Neural crest cell (in vitro differentiated cells): ENCODE measurements at places on chromosomes 3 and 15.

- no peak for DNase-seq
These were observed 16.5 kb downstream of the PODXL2 start for GRCh38 chr3:127645371-127646015.

DNA sequence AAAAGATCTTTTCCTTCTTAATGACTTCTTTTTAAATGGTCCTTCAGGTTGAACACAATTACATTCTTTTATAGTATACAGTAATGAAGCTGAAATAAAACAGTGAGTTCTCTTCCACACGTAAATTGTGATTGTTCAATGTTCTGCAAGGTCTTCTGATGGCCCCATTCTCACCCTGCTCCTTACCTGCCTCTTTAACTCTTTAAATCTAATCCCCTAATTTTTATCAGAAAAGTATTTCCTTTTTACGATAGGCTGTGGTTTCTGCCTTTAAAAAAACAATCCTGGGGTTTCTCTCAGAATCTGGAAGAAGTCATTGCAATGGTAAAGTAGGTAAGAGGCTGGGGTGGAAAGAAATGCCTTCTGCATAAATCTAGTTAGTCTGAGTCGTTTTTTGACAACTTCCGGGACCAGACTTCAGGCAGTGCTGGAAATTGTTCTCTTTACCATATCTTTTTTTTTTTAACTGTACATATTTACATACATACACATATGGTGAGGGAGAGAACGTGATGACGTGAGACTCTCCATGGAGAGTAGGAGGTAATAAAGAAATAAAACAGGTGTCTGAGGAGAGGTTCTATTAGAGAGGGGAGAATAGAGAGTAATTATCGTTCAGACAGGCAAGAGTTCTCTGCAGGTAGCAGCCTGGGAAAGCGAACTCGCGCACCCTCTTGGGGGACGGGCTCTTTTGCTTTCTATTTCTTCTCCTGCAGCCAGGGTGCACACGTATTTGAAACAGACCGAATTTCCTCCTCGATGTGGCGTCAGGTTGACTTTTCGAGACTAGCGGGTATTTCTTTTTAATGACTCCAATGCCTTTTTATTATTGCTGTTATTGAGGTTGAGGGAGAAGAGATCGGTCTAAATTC is at the start of gene SIDT1:
Gene SIDT1, plus strand, starts transcription at position 730 of the 872 bp plus-strand sequence. CDS start 467 bp downstream, outside the sequence.
- no peak for DNase-seq

- DNase-seq: no peak
These were observed 74.7 kb downstream of the MAGI1 start for GRCh38 chr3:65963787-65964677.

- no peak for DNase-seq
These were observed 39.1 kb downstream of the TKT start for GRCh38 chr3:53216723-53217122.

GRCh38 chr3:177451301-177451750 is 254.0 kb upstream of the TBL1XR1 start:
- no peak for DNase-seq

DNA sequence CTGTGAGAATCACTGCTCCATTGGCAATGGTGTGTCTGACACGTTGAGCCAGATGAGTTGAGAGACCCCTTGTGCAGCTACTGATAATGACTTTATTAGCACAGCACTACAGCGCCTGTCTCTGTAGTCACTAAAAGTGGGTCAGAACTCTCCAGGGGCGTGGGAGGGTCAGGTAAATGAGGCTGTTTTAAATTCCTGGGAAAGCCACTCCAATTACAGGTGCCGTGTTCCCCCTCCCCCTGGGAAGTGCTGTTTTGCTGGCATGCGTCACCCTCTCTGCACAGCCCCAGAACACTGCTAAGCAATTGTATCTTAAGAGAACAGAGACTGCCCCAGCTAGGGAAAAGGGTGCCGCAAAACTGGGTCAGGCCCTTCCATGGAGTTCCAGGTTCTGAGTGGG is 21.5 kb upstream of the CPNE9 start:
- DNase-seq: no peak

GRCh38 chr3:126913524-126913923 is 69.4 kb upstream of the PLXNA1 start:
- DNase-seq: no peak

DNA sequence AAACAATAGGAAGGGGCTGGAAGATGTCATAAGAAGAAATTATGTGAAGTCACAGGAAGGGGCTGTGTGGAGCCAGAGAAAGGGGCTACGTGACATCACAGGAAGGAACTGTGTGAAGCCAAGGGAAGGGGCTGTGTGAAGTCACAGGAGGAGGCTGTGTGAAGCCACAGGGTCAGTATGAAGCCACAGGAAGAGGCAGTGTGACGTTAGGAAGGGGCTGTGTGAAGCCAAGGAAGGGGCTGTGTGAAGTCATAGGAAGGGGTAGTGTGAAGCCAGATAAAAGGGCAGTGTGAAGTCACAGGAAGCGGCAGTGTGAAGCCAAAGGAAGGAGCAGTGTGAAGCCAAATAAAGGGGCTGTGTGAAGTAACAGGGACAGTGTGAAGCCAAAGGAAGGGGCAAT is 32.5 kb downstream of the GASK1A start:
- DNase-seq: no peak
